ENCODE measurements at places on chromosomes 1 and 21.

- DNase-seq: no peak
Observed at GRCh38 chr1:225290244-225290643, 137.6 kb downstream of the LBR start.

DNA sequence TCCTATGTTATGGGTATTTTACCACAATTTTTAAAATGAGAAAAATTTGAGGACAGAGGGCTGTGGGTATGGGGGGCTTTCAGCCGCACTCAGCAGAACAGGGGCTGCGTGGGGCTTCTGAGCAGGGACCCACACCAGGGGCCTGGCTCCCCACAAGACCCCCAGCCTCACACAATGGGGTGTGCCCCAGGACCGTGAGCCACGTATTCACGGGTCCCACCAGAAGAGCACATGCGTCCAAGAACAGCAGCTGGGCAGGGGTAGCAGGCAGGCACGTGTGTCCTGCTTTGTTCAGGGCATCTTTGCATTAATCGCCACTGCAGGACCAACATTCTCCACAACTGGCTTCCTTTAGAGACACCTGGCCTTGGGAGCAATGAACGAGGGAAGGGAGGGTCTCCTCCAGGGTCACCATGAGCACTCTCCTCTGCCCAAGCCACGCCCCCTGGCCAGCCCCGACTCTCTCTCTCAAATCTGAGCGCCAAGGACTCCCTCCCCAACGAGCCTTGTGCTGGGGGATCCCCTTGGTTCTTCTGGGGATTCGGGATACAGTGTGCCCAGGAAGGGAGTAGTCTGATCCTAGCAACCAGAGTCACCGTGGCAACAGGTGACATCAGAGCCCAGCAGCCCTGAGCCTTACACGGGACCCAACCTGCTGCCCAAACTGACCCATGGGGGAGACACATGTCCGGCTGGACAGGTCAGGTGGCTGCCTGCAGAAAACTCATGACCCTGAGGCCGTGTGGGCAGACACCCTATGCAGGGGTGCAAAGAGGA is 7.4 kb upstream of the ARF1 start:
- peak; percentile 39 for DNase-seq

DNA sequence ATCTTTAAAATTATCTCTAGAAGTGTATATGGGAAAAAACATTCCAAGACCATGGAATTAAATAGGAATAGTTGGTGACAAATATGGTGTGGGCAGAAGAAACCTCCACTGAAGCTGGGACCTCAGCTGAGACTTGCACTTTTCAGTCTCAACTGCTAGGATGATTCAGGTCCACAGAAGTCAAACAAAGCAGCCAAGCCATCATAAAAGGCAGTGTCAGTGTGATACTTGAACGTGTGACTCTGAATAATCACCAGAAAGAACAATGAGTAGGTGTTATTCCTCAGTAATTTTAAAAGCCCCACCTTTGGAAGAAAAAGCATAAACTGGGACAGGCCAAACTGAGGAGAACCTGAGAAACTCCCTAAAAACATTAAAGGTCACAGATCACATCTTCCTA is 90.7 kb downstream of the ZNF281 start:
- DNase-seq: no peak

DNA sequence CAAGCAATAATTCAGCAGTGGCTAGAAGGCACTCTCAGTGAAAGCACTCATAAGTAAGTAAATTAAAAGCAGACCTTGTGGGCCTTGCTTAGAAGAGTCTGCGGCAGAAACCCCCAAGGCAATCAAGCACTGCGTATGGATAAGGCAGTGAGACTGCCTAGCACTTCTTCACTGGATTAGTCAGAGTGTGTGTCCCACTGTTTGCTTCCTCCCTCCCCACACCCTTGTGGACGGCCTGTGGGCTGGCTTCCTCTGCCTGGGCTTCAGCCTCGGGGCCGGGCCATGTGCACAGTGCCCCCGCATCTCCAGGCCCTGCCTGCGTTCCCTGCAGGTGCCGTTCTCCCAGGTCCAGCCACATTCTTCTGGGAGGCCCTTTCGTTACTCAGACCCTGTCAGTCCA is 23.8 kb downstream of the AGT start:
- no peak for DNase-seq

DNA sequence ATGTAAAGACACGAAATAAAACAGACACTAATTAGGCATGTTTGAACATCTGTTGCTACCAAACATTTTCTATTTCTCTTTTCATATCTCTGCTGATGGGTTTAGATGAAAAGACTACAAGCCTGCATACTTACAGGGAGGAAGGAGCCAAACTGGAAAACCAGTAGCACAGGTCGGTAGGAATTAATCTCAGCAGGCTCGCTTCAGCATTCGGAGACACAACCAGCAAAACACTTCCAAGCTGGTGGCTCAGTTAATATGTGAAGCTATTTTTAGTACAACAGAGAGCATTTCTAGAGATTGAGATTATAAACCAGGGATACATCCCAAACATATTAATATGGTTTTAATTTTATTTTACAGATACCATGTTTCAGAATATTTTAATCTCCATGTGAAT is 300.9 kb upstream of the GREM2 start:
- DNase-seq: no peak

GRCh38 chr1:45266151-45266801 is 59.9 kb upstream of the ZSWIM5 start:
- no peak for DNase-seq

GRCh38 chr1:112772781-112773180 is 57.6 kb upstream of the PPM1J start:
- DNase-seq: no peak

DNA sequence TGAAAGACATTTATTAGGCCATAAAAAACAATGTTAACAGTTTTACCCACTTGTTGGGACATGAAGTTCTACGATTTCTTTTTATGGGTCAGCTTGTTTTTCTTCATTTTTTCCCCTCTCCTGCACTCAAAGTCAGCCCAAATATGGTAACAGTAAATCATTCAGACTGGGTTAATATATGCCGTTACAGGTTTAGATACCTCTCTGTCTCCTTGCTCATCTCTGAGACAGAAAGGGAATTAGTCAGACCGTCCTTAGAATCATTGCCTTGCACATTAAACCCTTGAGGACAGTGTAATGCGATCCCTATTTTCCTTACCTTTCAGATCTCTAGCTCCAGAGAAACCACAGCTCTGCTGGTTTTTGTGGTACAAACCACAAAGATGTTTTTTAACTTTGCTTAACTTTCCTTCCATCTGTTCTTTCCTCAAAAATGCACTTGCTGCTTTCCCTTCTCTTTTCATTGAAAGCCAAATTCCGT is 613.3 kb downstream of the PLPP3 start:
- no peak for DNase-seq

GRCh38 chr1:162905174-162906158 is 44.5 kb upstream of the CCDC190 start:
- peak; percentile 85 for DNase-seq

DNA sequence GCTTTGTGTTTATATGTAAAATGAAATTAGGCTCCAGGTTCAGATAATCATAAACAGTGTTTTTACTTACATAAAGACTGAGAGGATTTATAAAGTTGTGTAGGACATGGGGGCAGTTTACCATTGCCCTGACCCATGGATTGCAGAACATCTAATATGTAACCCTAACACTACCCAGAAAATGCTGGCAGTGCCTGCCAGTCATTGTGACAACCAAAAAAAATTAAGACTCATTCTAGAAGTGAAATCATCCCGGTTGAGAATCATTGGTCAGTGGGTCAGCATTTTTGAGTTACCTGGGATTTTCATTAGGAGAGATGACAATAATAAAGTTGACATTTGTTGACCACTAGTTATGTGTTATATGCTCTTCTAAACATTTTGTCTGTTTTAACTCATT is 31.2 kb upstream of the THEM4 start:
- DNase-seq: no peak

DNA sequence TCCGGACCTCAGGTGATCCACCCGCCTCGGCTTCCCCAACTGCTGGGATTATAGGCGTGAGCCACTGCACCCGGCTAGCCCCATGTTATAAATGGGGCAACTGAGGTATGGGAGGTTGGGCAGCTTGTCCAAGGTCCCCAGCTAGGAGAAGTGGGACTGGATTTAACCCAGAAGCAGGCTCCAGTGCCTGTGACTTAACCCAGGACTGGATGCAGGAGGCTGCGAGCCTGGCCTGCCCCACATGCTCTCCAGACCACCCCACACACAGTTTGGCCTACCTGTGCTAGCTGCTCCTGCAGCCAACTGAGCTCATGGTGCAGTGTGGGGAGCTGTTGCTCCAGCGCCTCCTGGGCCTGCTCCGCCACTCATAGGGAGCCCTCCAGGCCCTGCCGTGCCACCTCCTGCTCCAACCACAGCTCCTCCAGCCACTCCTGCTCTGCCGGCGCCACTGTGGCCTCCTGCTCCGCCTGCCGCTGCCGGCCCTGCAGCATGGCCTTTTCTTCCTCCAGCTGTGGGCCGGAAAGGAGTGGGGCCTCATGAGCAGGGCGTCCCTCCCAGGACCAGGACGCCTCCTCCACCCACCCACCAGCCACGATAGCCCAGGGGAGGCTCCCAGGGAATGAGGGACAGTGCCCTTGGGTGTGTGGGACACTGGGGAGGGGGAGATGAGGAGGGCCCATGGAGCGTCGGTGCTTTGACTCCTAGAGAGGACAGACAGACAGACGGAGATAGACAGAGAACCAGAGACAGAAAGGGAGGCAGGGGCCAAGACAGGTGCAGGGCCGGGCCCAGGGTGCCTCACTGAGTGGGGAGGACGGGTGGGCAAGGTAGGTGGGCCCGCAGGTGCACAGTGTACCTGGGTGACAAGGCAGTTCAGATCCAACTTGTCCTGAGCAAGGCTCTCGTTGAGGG is 12.4 kb upstream of the NBPF1 start:
- no peak for DNase-seq

DNA sequence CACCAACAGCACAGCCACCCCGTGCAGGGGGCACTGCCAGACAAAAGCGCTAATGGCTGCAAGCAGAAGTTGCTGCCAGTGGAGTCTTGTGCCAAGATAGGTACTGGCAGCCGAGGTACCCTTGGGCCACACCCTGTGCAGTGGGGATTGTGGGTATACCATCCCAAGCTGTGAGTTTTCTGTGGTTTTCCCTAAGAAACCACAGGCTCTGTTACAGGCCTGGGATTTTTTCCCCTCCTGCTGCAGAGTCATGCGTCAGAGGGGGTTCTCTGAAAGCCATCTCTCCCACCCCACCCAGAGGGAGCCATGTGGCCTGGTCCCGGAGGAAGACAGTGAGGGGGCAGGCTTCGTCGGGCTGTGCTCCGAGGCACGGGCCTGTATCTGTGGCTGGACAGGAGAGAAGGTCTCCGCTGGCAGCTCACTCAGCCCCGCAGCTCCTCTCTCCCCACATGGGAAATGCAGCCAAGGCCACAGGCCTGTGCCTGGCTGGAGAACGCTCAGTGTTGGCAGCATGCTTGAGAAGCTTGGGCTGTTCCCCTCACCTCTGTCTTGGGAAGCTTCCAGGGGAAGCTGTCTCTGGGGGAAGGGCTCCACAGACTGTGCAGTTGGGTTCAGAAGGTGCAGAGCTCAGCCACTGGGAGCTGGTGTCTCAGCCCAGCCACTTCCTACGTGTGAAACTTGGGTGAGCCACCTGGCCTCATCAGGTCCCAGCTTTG is 42.5 kb downstream of the NEK2 start:
- DNase-seq: no peak

DNA sequence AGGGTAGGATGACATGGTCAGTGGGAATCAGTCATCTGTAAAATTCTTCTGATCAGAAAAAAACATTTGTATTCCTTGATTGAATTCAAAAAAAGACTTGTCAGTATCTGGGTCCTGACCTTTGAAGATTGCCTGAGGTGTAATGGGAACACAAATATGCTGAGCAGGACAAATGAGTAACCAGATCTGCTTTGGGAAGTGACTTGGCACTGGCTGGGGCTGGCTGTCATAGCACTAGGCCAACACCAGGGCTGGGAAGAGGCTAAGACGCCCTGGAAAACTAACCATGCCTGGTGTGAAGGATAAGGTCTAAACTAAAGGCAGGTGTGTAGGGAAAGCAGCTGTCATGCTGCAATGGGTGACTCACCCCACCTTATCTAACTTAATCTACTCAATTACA is 452.9 kb upstream of the BEND5 start:
- DNase-seq: peak; percentile 13

DNA sequence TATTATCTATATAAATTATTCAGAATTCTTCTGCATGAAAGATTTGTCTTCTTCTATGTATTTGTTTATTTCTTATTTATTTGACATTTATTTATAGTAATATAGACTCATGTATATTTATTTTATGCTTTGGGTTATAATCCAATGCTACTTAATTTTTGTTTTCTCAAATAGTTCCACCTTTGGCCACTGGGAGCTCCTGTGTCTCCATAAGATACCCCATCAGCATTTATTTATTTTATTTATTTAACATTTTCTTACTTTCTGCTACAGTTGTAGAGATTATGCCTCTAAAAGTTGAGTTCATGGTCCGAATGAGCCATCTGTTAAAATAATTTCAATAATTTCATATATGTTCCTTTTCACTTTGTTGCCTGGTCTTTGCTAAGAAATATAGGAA is 289.4 kb downstream of the ADGRL2 start:
- DNase-seq: no peak

DNA sequence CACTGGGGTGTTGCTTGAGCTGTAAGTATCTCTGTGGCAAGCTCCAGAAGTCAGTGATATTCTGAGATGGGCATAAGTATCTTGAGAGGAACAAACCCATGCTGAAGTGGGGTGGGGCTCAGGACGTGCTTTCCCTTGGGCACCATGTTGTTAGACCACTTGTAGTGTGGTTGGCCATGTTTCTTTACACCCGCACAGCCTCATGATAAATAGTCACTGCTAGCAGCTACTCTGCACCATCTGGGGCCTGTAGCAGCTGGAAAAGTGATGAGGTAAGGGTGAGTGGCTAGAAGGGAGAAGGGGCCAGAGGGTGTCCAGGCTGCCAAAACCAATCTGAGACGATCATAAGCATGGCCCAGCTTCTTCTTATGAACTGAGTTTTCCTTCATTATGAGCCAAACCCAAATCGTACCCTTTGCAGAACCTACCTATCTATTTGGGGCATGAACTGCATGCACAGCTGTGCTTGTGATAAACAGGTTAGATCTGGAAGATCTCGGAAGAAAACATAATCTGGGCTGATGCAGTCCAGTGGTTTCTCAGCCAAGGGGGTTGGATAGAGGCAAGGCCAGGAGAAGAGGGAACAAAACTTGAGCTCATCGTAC is 91.9 kb upstream of the IRF2BP2 start:
- DNase-seq: no peak

DNA sequence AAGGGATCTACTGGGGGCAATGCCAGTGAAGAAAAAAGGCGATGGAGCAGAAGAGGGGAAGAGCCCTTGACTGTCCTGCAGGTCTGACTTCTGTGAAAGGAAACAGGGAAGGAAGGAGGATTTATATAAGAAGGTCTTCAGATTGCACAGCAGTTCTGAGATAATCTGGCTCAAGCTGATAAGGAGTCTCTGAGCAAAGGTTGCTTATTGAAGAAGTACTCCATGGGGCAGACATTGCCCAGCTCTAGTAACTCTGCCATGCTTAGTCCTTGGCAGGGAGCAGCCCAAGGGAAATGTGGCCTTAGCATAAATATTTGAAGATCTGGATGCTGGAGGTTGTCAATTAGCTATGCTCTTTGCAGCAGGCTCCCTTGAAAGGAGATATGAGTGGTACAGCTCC is 15.9 kb upstream of the TTF2 start:
- no peak for DNase-seq

GRCh38 chr1:179058487-179059483 is 23.1 kb upstream of the TOR3A start:
- no peak for DNase-seq

- no peak for DNase-seq
Observed at GRCh38 chr1:229454056-229454455, 20.2 kb upstream of the ACTA1 start.
